ENCODE measurements at places on chromosomes 16 and 17. TPM values are rescaled to one million over a fixed set of nuclear protein-coding genes. Genes with fewer than 3 reads are reported as not detected.
A peak's percentile ranks its signal among the peaks of the same experiment; 100 is the strongest.

- DNase-seq: no peak
Measured at GRCh38 chr17:56847106-56847505, 13.2 kb downstream of the DGKE start.

- no peak for DNase-seq
Measured at GRCh38 chr17:63816669-63817068, 10.6 kb upstream of the PSMC5 start.

- no peak for DNase-seq
Measured at GRCh38 chr16:35176449-35176848, 1717.0 kb downstream of the TP53TG3F start.

The SCARF1 gene
- 9.9 TPM for polyA plus RNA-seq

GRCh38 chr16:31502981-31503380 is 5.2 kb downstream of the RUSF1 start:
- no peak for DNase-seq

The ARHGAP44 gene
- 9.7 TPM for polyA plus RNA-seq

GRCh38 chr17:7060165-7060891 is 16.4 kb upstream of the SLC16A11 start:
- DNase-seq: no peak

DNA sequence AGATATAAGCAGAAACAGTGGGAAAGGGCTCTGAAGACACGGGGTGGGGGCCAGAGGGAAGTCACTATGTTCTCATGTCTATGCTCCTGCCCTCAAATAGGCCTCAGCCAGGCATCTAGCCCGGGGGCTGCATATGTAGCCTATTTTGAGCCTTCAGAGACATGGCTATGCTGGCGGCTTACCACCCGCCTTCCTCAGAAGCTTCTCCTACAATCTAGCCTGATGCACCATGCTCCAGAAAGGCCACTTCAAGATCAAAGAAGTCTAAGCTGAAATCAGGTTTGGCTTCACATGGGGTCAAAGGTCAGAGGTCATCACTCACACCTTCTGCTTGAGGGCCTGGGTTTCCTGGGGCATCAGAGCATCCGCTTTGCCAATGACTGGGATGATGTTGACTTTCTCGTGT is 1.6 kb downstream of the SEPTIN1 start:
- DNase-seq: no peak

The NPIPA3 gene
- polyA plus RNA-seq: not detected

DNA sequence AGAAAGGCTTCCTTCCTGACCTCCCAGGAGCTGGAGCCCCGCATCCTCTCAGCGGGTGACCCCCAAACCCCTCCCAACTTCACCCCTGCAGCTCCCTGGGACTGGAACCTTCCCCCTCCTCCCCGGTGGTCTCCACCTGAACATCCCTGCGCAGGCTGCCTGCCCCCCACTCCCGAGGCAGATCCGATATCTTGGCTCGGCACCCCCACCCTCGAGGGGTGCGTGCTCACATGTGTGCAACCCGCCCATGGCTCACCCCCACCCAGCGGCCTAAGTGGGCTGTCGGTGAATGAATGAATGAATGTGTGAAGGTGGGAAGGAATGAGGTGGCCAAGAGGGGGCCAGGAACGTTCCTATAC is 39.7 kb downstream of the SLC7A5 start:
- no peak for DNase-seq

The CTRB1 gene
- 0.30 TPM for polyA plus RNA-seq

GRCh38 chr16:67397812-67398545 is 4.7 kb upstream of the TPPP3 start:
- peak; percentile 46 for DNase-seq

- no peak for DNase-seq
Measured at GRCh38 chr16:77430360-77430759, 4.5 kb downstream of the ADAMTS18 start.

GRCh38 chr17:46788796-46789195 is 29.7 kb downstream of the WNT3 start:
- no peak for DNase-seq

DNA sequence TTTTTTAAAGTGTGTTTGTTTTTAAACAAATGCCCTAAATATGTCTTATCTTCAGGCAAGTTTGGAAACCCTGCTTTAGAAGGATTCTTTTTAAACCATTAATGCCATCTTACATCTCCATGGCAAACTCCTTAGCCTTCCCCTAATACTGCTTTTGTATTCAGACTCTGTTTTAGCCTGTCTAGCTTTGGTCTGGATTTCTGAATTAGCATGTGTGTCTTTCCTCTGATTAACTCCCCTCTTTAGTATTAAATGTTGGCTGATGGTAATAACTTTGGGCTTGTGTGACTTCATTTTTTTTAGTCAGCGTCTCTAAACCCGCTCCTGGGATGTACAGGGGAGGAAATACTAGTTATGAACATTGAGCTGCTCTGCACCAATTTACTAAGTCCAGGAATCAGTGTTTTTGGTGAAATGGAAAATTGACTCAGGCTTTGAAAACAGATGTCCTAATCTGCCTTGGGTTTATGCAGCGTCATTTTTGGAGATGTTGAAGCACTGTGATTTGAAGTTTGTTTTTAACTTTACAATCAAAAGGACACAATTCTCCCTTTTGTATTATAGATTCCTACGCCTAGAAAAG is 22.2 kb downstream of the WIPF2 start:
- no peak for DNase-seq

The FOXO3B gene
- 7.4 TPM for polyA plus RNA-seq

DNA sequence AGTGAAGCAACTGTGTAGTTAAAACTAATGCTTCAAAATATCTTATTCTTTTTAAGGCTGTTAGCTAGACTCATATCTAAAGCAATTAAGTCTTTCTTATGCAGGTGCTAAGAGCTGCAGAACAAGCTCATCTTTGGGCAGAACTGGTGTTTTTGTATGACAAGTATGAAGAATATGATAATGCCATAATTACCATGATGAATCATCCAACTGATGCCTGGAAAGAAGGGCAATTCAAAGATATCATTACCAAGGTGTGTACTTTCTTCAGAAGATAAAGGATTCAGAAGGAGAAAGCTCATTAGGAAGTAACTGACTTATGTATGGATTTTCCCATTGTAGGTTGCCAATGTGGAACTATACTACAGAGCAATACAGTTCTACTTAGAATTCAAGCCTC is 23.9 kb downstream of the PTRH2 start:
- DNase-seq: no peak

DNA sequence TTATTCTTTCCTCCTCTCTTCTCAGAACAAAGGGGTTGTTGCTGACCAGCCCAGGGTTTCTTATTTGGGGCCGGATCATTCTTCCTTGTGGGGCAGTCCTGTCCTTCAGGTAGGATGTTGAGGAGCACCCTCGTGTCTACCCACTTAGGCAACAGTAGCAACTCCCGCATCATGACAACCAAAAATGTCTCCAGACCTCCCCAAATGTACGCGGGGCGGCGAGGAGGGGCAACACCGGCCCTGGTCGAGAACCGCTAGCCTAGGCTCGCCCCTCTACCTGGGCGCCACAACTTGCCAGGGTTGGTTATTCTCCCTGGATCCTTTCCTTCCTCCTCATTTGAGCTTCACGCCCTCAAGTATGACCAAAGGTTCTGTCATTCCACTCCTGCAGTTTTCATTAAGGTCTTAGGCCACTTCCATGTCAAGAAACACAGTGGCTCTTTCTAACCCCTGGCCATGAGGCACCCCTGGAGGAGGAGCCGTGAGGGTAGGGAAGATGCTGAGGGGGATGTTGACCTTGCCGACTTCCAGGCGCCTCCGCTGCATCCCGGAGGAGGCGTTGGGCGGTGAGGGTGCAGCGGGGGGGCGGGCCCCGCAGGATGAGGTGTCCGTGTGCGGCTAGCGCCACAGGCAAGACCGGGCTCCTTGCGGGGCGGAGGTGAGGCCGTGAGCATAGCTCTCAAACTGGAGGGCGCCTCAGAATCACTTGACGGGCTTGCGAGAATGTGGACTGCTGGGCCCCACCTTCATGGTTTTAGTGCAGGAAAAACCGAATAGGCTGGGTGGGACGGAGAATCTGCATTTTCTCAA is 712 bp upstream of the SPECC1 start:
- no peak for DNase-seq

The OR3A3 gene
- polyA plus RNA-seq: 0.10 TPM

DNA sequence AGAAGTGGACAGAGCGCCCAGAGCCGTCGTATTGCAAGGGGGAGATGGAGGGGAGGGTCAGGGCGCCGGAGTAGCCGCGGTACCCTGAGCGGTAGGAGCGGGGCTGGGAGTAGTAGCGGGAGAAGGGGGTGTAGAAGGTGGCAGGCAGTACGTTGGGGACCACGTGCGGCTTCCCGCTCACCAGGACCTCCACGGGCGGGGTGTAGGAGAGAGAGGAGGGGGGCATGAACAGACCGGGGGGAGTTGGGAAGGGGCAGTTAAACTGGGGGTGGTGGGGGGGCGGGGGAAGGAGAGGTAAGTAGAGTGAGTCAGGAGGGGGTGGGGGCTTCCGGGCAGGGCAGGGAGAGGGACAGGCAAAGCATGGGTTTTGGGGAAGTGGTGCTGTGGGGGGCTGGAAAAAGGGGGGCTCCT is 16.8 kb downstream of the ST6GALNAC2 start:
- DNase-seq: no peak

GRCh38 chr17:73952480-73953205 is 250.8 kb upstream of the RPL38 start:
- DNase-seq: no peak

- no peak for DNase-seq
Measured at GRCh38 chr16:662597-662996, 5.3 kb upstream of the RHOT2 start.

DNA sequence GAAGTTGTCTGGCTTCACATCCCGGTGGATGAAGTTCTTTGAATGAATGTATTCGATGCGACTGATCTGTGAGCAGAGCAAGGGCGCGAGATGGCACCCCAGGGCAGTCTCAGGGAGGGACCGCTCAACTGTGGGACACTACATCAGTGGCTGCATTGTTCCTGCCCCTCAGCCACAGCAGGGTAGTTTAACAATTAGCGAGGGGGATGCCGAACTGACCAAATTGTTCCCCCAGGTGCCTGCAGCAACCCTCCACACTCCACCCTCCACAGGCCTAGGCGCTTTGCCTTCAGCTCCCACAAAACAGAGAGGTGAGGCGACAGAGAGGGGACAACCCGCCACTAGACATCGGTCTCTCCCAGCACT is 20.3 kb downstream of the CSNK1D start:
- DNase-seq: no peak

- DNase-seq: no peak
Measured at GRCh38 chr17:65990593-65990992, 201.3 kb downstream of the CEP112 start.

- no peak for DNase-seq
Measured at GRCh38 chr17:81879121-81879520, 8.0 kb upstream of the ARHGDIA start.

The HOXB2 gene
- polyA plus RNA-seq: 61.2 TPM

DNA sequence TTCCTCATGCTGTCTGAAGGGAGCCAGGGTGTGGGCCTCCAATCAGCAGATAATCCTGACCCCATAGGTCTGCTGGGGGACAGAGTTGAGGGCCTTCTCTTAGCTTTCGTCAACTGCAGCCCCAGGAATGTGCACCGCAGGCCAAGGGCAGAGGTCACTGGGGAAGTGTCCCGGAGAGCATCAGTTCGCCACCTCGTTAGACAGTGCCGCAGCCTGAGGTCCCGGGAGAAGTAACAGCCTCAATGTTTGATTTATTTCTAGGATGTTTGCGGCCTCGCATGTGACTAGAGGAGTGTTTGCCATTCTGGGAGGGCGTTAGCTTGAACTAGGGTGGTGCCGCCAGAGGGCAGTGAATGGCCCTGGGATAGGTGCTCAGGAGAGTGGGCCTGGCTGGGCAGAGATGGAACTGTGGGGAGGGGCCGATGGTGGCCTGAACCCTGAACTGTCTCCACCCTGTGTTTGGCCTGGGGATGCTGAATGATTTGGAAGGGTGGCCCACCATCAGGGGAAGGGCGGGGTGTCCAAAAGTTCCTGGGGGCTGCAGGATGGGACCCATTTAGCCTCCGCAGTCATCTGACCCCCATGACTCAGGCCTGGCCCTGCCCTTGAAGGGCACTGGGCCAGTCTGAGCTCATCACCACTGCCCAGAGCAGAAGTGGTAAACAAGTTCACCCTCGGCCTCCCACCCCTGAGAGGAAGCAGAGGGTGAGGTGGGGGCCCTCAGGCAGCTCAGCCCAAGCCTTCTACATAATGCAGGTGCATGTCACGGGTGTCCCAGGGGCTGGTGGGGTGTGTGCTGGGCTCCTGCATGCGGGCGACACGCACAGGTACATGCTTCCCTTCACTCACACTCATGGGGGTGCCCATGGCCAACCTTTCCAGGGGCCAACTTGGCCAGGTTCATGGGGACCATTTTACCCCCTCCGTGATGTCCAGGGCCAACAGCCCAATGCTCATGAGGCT is 12.4 kb upstream of the TAC4 start:
- DNase-seq: no peak

The DCAKD gene
- polyA plus RNA-seq: 56.8 TPM

DNA sequence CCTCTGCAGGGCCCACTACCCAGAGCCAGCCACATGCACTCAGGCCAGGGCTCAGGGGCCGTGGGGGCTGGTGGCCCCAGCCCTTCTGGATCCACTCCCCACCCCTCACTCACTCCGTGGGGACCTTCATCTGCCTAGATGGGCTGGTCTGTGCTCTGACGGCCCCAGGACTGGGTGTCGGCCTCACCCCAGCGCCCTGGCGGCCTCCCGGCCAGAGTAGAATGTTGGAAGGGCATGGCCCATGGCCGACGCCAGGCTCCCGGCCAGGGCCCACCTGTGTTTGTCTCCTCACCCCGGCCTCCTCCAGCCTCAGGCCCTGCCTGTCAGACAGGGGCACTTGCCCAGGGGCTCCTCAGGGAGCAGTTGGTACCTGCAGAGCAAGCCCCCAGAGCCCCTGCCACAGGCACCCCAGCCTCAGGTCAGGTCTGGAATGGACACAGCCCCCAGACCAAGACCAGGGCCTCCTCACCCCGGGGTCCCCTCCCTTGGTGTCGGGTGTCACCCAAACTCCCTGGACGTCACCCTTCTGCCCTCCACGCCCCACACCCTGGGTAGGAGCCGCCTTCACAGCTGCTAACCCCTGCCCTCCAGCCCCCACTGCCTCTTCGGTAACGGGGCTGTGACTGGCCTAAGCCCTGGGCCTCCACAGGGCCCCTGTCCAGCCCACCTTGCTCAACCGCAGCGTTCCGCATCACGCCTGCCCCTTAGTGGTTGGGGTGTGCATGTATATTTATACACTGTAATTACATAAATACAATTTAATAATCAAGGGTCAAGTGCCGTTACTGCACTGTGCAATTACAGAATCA is 3.0 kb upstream of the CDH15 start:
- no peak for DNase-seq

GRCh38 chr16:26500326-26500725 is 566.4 kb upstream of the C16orf82 start:
- no peak for DNase-seq

DNA sequence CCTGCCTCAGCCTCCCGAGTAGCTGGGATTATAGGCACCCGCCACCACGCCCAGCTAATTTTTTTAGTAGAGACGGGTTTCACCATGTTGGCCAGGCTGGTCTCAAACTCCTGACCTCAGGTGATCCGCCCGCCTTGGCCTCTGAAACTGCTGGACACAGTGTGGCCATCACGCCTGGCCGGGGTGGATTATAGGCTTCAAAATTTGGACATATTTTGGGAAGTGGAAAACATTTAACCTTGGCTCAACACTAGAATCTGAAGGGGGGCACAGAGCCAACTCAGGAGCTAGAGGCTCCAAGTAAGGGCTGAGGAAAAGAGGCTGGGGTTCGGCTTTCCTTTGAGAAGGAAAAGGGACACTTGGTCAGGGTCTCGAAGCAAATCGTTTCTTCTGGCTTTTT is 2.2 kb upstream of the CDK5R1 start:
- DNase-seq: no peak

All from renal pelvis (tissue), 12 donors.